ENCODE measurements at places on chromosomes 1 and 21.

GRCh38 chr1:248111157-248111556, 16.2 kb downstream of the OR2L13 start:
- no peak for DNase-seq

GRCh38 chr21:43025636-43026180, 49.9 kb downstream of the CBS start:
- no peak for DNase-seq

GRCh38 chr1:12458571-12458970, 159.4 kb downstream of the DHRS3 start:
- DNase-seq, result no peak

DNA sequence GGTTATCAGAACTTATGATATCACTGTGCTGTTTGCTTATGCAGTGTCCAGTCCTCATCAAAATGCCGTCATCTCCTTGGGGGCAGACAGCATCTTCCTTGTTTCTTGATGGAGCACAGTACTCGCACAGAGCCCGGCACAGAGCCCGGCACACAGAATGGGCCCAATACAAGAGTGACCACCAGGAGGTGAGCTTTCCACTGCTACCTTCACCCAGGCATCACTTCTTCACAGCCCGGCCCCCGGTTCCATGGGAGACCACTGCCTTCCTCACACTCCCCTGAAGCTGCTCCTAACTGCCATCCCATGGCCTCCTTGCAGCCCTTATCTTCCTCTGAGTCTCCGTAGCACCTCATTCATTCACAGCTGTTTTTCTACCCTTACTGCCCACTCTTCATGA, 94.0 kb downstream of the TNR start:
- DNase-seq, result no peak

GRCh38 chr1:241465673-241466072, 53.9 kb downstream of the FH start:
- DNase-seq, result no peak

DNA sequence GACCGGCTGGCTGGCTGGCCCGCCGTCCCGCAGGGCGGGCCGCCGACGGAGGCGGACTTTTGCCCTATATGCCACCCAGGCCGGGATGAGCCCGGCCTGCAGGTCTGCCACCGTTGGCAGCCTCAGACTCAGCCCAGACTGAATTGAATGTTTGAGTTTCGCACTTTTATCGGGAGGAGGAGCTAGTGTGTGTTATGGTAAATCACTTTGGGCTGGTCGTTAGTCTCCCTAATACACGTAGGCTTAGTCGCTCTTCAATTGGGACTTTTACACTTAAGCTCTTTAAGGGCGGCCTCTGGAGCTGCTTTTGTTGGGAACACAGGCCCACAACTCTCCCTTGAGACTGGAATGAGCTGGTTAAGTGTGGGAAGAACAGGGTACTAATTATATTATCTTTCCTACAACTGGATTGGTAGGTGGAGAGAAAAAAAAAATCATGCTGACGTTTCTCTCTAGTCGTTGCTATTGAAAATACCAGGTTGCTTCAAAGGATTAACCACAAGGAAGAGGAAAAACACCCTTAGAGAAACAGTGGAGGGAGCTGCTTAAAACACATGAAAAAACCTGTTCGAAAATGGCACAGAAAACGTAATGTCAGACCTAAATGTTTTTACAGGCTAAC, 1.4 kb upstream of the IRF2BP2 start:
- DNase-seq, result peak; percentile 91

- peak; percentile 40 for DNase-seq
These were observed 2.0 kb upstream of the RCSD1 start for GRCh38 chr1:167627865-167628641.

GRCh38 chr1:37429029-37429428, 45.4 kb upstream of the ZC3H12A start:
- DNase-seq, result no peak

DNA sequence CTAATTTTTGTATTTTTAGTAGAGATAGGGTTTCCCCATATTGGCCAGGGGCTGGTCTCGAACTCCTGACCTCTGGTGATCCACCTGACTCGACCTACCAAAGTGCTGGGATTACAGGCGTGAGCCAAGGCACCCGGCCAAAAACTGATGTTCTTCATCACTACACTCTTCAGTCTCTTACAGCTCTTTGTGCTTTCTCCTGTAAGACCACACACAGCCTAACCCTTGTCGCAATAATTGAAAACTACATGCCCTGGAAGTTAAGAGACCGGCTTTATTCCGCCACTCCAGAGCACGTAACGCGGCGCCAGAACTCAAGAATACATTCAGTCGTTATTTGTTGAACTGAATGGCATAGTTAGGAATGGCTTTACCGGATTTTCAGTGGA, 552 bp downstream of the GPATCH4 start:
- no peak for DNase-seq

GRCh38 chr1:186884251-186884650, 55.5 kb downstream of the PLA2G4A start:
- DNase-seq, result no peak

DNA sequence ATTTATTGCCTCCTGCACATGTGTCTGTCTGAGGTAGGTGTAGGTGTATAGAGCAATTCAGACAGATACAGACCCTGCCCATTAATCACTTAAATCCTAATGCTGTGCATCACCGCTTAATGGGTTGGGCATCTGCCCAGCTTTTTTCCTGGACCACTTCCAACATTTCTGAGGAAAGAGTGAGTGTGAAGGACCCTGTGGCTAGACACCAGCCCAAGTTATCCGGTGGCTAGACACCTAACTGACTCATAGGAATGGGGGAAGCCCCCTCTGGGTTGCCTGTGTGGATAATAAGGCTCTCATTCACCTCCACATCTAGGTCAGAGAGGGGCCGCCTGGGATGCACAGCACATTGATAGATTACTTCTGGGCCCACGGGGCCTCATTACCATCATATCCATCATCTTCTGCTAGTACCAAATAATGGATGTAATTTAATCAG, 121.1 kb upstream of the RAVER2 start:
- no peak for DNase-seq

DNA sequence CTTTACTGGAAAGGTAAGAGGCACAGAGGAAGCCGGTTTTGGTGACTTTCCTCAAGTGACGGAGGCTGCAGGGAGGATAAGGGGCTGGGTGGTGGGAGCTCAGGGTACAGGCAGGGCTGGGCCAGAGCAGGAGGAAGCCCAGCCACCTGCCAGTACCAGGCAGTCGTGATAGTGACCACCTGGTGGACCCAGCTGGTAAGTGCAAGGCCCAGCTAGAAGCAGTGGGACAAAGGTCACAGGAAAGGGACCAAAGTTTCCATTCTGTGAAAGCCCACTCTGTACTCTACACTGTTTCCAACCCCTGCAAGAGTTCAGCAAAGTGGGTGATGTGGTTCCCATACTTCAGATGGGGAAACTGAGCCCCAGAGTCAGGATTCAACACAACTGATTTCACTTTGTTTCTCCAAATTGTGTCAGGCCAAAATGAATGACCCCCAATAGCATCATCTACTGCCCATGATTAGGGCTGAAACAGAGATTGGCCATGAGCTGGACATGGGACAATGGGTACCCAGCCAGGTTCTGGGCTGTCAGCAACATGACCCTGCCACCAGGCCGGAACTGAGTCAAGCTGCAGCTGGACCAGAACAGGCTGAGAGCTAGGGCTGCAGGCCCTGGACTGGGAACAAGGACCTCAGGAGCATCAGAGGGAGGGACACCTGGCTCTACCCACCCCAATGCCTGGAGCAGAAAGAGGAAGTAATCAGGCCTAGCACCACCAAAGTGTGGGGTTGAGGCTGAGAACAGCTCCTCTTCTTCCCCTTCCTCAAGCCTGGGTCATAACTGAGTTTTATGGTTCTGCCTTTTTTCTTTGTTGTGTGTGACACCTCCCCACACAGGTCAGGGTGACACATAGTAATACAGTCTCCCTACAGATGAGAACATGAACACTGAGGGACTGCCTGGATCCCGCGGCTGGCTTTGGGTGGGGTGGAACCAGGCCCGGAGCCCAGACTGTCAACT, 50.2 kb downstream of the KCNN3 start:
- peak; percentile 44 for DNase-seq

- DNase-seq, result no peak
These were observed 29.6 kb upstream of the FMO2 start for GRCh38 chr1:171155484-171155883.

- no peak for DNase-seq
These were observed 27.8 kb downstream of the SMIM12 start for GRCh38 chr1:34831721-34832246.

GRCh38 chr1:173508541-173508940, 31.4 kb downstream of the PRDX6 start:
- DNase-seq, result no peak

GRCh38 chr21:34869545-34869944, 179.6 kb downstream of the RUNX1 start:
- no peak for DNase-seq

DNA sequence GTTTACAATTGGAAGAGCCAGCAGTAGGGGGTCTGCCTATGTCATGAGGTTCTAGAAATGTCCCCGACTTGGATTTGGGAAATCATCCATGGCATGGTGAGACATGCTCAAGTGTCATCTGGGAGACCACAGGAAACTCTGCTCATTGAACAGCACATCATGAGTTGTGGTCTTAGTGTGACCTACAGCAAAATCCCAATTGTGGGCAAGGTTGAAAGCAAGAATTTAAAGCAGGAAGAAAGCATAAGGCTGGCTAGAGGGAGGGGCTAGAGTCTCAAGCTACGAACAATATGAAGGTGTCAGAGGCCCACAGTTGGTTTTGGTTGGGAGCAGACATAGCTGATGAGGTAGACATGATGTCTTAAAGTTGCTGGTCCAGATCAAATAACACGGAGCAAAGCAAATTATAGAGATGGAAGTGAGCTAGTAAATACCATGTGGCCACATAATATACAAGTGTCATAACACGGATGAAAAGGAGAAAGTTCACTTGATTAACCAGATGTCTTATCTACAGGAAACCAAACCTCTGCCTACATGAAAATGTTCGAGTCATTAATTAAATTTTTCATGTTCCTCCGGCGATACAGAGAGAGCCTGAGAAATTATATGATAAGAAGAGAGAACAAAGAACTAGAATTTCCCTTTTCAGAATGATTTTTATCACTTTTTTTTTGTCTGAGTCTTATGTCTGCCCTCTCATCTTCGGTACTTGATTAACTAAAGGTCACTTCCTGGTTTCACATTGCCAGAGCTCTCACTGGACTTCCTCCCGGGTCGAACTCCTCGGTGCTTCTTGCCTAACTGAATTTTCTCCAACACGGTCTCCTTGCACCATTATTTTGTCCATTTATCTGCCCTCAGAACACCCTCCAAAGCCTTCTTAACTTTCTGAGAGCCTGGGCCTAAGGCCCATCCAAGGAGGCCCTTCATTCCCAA, 67.5 kb upstream of the DUSP10 start:
- DNase-seq, result no peak

- peak; percentile 89 for DNase-seq
These were observed 85.6 kb downstream of the CD58 start for GRCh38 chr1:116485071-116485735.

GRCh38 chr1:117652421-117652820, 46.6 kb downstream of the TENT5C start:
- no peak for DNase-seq

DNA sequence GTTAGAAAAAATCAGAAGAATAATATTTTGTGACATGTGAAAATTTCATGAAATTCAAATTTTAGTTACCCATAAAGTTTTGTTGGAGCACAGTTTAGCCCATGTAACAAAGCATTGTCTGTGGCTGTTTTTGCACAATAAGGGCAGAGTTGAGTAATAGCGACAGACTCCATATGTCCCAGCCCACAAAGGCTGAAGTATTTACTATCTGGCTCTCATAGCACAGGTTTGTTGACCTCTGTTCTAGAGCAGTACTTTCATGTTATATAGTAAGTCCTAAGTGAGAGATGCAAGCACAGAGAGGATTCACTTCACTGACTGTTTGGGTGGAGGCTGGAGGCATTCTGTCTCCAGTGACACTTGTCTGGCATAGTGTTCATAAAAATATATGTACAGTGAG, 6.8 kb downstream of the LAMC1 start:
- no peak for DNase-seq

- no peak for DNase-seq
These were observed 117.2 kb downstream of the BRINP2 start for GRCh38 chr1:177287994-177288393.

Data from SK-N-DZ (cell line).